ENCODE measurements at places on chromosomes 13 and 19.

GRCh38 chr19:1955171-1956121 is 14.5 kb downstream of the CSNK1G2 start:
- DNase-seq: no peak

DNA sequence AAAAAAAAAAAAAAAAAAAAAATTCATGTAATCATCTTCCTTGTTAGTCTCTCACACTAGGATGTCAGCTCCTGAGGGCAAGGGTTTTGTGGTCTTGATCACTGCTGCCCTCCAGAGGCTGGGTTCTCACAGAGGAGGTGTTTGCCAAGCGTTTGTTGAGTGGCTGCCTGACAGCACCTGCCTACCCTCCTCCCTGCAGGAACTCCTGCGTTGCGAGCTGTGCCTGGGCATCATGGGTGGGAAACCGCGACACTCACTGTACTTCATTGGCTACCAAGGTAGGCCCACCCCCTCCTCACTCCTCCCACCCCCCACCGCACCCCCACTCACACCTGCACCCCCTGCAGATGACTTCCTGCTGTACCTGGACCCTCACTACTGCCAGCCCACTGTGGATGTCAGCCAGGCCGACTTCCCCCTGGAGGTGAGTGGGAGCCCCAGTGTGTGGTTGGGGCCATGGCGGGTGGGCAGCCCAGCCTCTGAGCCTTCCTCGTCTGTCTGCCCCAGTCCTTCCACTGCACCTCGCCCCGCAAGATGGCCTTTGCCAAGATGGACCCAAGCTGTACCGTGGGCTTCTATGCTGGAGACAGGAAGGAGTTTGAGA is 8.1 kb downstream of the ATG4D start:
- peak; percentile 69 for DNase-seq

- no peak for DNase-seq
Observed at GRCh38 chr19:29918891-29919290, 23.1 kb upstream of the URI1 start.

- peak; percentile 63 for DNase-seq
Observed at GRCh38 chr13:114161644-114162532, 17.2 kb upstream of the CFAP97D2 start.

DNA sequence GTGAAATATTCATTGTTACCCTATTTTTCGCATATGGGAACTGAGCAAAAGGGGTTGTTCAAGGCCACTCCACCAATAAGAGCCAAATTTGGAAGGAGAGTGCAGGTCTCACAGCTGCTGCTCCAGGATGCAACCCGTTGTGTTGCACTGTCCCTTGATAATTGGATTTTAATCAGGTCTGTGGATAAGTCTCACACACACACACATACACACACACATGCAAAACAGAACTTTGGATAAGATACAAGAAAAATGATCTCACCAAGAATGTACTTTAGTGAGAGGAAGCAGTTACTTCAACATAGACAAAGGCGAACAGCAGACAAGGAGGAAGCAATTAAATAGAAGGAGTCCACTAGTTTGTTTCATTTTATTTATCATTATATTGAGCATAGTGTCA is 127.3 kb upstream of the EDNRB start:
- DNase-seq: no peak

GRCh38 chr13:78777396-78777795 is 118.4 kb upstream of the OBI1 start:
- DNase-seq: no peak

DNA sequence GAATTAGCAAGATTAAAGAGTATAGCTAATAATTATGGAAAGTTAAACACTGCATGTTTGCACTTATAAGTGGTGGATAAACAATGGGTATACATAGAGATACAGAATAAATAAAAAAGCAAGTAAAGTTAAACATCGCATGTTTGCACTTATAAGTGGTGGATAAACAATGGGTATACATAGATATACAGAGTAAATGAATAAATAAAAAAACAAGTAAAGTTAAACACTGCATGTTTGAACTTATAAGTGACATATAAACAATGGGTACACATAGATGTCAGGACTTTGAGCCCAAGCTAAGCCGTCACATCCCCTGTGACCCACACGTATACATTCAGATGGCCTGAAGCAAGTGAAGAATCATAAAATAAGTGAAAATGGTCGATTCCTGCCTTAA is 1533.3 kb upstream of the SPRY2 start:
- no peak for DNase-seq

GRCh38 chr13:28485551-28485950 is 9.4 kb downstream of the FLT1 start:
- DNase-seq: no peak

DNA sequence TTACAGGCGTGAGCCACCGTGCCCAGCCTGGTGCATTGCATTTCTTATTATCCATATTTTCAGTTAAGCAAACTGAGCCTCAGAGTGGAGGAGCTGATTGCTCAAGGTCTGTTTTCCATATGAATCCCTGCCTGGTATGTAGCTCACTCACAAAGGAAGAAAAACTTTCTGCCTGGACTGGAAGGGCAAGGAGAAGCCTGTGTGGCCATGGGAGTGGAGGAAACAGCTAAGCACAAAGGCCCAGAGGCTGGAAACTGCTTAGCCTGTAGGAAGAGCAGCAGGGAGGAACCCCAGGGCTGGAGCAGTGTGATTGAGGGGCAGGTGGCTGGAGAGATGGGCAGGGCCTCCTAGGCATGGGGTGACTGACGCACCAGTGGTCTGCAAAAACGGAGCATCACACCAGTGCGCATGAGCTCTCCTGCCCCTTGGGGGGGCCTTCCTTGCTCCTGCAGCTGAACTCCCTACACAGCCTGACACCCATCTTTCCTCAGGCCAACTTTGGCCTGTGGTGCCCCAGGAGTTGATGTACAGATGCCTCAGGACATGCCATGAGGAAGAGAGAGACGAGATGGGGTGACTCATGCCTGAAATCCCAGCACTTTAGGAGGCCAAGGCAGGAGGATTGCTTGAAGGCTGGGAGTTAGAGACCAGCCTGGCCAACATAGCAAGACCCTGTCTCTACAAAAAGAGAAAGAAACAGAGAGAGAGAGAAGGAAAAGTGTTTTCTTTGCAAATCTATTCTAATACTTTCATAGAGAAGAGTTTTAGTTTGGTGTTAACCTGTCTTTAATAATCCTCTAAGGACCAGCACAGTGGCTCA is 2.8 kb upstream of the HNRNPM start:
- no peak for DNase-seq

DNA sequence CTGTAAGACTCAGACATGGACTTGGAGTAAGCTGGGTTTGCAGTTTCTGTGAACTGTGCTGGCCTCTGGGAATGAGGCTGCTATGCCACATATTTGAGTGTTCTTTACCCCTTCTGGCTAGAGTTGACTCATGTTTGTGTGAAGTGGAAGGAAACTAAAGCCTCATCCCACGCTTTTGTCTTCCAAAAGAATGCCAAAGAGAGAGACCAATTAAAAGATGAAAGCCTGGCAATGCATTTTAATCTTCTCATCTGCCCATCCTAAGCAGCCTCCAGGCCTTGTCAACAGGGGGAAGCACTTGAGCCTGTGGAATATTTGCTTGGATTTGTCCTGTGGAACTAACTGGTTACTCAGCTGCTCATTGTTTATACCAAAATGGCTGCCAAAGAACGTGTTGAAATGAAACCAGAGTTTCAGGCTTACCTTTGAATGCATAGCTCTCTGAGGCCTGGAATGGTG is 49.1 kb downstream of the LMO7 start:
- DNase-seq: no peak

DNA sequence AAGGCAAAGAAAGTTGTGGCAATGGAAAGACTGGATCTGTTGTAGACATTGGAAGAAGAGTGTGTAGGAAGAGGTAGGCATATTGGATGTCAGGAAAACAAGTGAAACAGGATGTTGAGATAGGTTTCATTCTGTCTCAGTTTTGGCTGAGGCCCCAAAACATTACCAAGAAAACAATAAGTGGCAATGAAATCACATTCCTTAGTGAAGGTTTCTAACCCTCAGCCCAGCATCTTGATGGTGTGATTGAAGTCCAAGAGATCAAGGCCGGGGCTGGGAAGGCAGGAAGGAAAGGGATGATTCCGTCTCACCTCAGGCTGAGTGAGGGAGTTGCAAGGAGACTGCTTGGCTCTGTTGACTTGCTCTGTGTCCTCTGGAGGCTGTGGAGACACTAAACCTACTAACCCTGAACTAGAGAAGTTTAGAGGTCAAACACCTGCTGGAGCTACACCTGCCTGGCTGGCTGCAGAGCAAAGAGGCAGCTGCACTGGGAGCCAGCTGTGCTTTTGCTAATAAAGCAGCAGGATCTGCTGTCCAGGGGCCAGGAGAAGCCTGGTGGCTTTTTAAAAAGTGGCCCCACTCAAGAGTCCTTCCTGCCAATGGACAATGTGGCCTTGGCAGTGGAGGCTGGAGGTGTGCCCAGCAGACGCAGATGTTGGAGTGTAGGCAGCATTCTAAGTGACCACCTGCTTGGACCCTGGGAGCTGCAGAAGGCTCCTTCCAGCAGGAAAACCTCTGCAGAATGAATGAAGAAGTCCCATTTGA is 53.6 kb downstream of the DGKH start:
- DNase-seq: no peak

GRCh38 chr19:3176715-3177501 is 1.7 kb upstream of the S1PR4 start:
- peak; percentile 80 for DNase-seq

DNA sequence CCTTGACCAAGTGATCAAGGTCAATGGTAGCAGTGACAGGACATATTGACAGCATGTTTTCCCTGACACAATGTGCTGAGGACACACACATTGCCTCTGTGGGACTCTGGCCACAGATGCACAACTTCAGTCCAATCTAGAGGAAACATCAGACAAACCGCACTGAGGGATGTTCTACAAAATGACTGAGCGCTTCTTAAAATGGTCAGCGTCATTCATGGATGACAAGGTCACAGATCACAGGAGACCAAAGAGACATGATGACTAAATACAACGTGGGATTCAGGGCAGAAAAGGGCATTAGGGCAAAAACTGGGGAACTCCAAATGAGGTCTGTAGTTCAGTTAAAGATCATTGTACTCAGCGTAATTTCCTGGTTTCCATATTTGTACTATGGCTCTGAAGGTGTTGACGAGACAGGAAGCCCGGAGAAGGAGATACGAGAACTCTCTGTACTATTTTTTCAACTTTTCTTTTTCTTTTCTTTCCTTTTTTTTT is 20.6 kb downstream of the PBX4 start:
- peak; percentile 66 for DNase-seq

GRCh38 chr13:26699197-26699490 is 61.4 kb downstream of the GPR12 start:
- no peak for DNase-seq

DNA sequence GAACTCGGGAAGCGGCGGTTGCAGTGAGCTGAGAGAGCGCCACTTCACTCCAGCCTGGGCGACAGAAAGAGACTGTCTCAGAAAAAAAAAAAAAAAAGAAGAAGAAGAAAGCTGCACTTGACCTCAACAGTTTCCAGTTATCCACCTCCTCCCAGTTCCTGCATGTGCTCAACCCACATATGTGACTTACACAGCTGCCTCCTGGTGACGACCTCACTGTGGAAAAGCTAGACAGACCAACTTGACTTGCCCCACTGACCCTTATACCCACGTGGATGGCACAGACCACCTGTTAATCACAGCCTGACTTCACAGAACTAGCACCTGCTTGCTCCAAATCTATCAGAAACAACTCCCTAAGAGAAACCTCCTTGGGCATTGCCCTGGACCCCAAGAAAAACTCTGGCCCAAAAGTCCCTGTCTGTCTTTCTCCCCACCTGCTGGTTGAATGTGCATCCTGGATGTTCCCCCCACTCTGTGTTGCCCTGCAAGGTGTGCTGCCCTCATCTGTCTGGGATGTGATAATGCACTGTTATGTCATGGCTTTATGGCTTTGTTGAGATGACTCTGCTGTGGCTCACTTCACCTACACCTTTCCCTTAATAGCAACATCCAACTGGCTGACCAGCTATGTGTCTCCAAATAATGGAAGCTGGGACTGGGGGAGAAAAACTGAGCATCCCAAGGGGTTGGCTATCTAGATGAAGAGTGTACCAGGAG is 2.8 kb downstream of the ZNF20 start:
- peak; percentile 42 for DNase-seq

DNA sequence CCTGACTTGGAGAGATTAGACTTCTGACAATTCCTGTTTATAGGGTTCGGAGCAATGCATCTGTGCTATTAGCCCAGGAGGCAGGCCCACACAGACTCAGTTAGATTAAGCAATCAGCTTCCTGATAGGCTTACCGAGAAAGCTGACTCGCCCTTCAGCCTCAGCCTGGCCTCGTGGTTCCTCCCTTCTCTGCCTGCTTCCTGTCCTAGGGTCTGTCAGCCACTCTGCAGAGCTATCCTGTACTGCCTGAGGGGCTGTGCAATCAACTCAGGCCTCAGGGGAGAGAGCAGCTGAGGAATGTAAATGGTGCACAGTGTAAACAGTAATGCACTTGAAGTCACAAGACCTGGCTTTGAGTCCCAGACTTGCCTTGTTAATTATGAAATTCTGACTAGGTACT is 30.7 kb downstream of the HTR2A start:
- DNase-seq: no peak

GRCh38 chr13:30776661-30777060 is 41.3 kb downstream of the ALOX5AP start:
- DNase-seq: no peak

GRCh38 chr19:37954421-37954874 is 47.4 kb downstream of the SIPA1L3 start:
- DNase-seq: no peak

- peak; percentile 87 for DNase-seq
Observed at GRCh38 chr19:12801466-12802266, at the start of the genes PRDX2 and THSD8. Gene PRDX2, minus strand, starts transcription at chr19:12801800. Its CDS starts 539 bp downstream, at chr19:12801261. Gene THSD8, plus strand, starts transcription at chr19:12802069. Its CDS starts 3 bp downstream, at chr19:12802072.

- DNase-seq: no peak
Observed at GRCh38 chr19:41621654-41622053, 5.2 kb downstream of the CEACAM4 start.

DNA sequence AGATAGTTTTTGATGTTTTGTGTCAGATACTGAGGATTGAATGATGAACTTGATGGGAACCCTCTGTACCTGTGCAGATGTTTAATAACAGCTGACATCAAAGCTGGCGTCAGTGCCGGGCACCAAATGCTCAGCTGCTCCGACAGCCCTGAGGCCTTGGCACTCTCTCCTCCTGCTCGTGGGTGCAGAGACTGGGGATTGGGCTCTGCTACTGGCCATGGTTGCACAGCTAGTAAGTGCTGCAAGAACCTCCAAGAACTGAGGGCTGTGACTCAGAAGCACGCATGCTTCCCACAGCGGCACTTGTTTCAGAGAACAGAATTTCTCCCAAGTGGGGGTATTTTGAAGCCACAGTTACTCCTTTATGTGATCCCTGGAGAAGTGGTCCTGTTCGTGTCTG is 5.9 kb downstream of the LAMP1 start:
- no peak for DNase-seq

DNA sequence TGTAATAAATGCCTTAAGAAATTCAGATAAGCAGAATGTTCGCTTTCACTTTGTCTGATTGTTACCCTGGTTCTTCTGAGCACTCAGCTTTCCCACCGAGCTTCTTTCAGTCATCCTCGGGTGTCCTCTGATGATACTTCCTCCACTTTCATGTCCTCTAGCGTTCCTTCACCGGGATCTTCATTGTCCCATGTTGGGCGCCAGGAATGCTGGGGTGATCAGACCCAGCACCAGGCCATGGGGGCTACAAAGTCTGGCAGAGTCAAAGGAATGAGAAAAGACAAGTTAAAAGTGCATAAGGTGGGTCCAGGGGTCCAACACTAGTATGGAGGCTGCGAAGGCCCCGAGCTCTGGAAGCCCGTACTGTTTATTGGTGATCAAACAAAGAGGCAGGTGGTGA is 11.7 kb upstream of the C19orf84 start:
- no peak for DNase-seq

- DNase-seq: no peak
Observed at GRCh38 chr13:51739027-51739764, 64.8 kb downstream of the DHRS12 start.

- no peak for DNase-seq
Observed at GRCh38 chr19:4361152-4362046, 18.0 kb downstream of the MPND start.

Data from activated naive CD4-positive, alpha-beta T cell treated with anti-CD3 and anti-CD28 coated beads, Interleukin-2, amount 10 ng/mL, durations not matched to agents 7 days and 5 days (primary cell).